ENCODE measurements at places on chromosomes 3 and 15.
A peak's percentile ranks its signal among the peaks of the same experiment; 100 is the strongest.

GRCh38 chr3:4708230-4708629 lies 215.1 kb downstream of the ITPR1 start:
- no peak for DNase-seq

- peak; percentile 50 for DNase-seq
These were observed 17.9 kb upstream of the NIT2 start for GRCh38 chr3:100316641-100317069.

DNA sequence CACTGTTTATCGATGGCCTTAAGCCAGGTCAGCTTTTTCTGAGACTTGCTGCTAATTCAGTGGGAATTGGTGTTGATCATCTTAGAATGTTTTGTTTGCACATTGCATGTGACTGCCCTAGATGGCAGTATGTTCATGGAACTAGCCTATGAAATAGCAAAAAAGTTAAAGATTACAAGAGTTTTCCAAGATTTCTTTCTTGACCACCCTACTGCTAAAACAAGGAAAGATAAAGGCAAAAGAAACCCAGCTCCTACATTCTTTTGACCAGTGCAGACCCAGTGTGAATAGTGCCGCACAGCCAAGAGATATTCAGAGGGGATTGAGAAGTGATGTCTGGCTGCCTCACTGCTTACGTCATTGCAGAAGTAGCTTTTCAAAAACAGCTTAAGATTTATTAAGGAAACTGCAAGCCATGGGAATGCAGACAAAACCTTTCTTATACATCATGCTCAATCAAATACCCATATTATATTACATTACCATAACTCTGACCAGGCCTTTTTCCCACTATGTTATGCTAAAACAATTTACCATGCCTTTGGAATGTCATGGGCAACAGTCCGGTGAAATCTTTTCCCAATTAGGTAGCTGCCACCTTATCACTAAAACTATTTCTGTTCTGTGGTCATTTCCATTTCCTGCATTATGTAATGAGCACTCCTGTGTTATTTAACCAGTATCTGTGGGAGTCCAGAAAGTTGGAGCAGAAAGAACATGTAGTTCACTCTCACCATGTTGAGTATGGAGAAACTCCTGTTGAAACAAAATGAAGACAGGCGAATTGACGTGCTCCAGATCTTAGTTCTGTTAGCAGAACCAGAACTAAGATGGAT lies 6.0 kb downstream of the PHLDB2 start:
- DNase-seq: no peak

DNA sequence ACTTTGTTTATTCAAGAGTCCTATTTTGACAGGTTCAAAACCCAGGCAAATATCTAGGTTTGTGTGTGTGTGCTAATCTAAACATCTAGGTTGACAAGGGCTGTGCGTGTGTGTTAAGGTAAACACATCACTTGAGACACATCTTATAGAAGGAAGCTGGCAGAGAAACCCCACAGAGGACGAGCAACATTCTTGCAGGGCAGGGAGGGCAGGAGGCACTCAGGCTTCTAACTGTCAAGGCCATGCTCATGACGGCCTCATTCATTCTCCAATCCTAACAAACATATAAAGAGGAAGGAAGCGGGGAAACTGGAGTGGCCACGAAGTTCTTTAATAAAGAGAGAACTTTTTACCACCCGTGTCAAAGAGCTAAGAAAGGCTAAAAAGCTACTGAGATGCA lies 43.4 kb downstream of the SLCO2A1 start:
- DNase-seq: no peak

DNA sequence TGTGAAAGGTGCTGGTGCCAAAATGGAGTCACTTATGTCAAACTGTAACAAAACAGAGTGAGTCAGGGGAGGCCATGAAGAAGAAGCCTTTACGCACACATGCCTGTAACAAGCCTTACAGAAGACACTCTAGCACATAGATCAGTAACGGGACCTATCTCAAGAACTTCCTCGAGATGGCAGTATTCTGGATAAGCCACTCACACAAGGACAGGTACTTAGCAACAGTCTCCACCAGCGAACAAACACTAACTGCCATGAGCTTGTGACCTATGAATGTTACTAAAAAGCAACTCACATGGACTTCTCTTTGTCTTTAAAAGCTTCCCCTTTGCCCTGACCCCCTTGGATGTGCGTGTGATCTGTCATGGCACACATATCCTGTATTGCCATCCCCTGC lies 235.1 kb downstream of the CD47 start:
- peak; percentile 15 for DNase-seq

DNA sequence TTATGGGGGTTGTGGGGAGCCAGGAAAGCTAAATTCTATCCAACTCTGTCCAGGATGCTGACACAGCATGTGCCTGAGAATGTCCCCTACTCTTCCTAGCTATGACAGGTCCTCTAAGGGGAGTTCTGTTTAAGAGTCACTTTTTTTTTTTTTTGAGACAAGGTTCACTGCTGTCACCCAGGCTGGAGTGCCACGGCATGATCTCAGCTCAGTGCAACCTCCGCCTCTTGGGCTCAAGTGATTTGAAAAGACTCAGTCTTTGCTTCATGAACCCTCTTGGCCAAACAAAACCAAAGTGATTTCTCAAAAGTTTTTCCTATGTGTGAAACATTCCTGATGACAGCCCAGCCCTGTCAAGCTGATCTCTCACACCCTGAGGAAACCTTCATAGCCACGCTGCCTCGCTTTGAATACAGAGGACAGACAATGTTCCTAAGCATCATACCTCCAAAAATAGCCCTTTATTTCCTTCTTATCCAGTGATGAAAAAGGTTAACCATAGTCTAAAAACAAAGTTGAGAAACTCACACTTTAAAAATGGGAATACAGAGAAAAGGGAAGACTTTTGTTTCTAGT lies 105.5 kb upstream of the PROK2 start:
- DNase-seq: no peak

- no peak for DNase-seq
These were observed 14.0 kb upstream of the CCDC80 start for GRCh38 chr3:112654979-112655378.
